Renal cortical epithelial cell (primary cell): ENCODE measurements at places on chromosomes 3 and 15.

GRCh38 chr15:51267051-51267702 is 71.2 kb downstream of the CYP19A1 start:
- no peak for DNase-seq

DNA sequence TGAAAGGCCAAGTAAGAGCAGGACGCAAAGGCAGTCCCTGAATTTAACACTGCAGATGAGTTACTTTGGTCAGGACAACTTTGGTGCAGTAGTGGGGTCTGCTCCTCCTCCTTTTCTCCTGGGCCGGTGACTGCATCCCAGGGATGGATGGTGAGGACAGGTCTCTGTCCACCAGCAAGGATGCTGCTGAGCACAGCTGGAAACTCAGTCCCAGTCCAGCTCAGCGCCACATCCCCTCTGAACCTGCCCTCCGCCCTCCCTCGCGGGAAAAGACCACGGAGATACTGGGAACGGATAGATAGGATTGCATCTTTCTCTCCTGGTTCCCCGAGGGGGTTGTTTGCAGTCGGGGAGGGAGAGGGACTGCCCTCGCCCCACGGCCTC is 13.8 kb downstream of the GRAMD2A start:
- DNase-seq, result no peak

GRCh38 chr3:139473155-139473771 is 3.1 kb downstream of the RBP2 start:
- DNase-seq, result peak; percentile 86

- no peak for DNase-seq
Measured at GRCh38 chr3:160587105-160587504, 21.7 kb upstream of the KPNA4 start.

DNA sequence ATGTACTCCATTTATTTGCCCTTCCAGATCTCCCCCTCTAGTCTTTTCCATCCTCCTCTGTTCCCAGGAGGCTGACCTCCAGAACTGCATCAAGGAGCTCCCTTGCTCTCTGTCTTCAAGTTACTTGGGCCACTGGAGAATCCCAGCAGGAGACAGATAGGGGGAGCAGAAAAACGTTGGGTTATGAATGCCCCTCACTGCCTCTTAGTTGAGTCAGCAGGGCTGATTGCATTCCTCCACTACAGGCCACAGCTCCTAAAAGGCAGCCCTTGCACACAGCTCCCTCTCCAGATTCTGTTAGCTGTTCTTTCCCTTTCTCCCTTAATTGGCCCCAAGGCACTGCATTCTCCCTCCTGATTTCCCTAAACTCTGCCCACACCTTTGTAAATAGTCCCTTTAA is 12.4 kb upstream of the CEP152 start:
- peak; percentile 18 for DNase-seq

DNA sequence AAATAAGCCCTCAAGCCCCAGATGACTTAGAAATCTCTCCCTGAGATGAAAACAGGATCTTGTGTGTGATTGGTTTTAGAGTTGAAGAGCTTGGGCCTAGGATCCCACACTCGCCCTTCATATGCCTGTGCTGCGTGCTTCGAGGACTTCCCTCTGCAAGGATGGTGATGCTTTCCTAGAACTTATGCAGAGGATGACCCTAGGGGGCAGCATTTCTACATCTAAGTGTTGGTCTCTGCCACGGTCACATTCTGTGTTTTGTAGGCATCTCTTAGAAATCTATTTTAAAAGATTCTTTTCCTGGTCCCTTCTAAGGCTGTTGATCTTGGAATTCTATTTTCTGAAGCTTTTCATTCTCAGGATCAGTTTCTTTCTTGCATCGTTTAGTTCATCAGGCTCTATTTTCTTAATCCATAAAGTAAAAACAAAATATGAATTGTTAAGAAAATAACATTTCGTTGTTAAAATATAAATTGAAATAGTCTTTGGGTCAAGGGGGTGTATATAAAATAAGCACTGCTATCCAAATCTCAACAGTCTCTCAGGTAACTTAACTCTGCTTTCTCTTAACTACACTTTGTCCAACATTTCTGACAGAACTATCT is 45.7 kb downstream of the WDR76 start:
- DNase-seq, result peak; percentile 65

- DNase-seq, result no peak
Measured at GRCh38 chr3:11072631-11073030, 80.1 kb downstream of the SLC6A1 start.

DNA sequence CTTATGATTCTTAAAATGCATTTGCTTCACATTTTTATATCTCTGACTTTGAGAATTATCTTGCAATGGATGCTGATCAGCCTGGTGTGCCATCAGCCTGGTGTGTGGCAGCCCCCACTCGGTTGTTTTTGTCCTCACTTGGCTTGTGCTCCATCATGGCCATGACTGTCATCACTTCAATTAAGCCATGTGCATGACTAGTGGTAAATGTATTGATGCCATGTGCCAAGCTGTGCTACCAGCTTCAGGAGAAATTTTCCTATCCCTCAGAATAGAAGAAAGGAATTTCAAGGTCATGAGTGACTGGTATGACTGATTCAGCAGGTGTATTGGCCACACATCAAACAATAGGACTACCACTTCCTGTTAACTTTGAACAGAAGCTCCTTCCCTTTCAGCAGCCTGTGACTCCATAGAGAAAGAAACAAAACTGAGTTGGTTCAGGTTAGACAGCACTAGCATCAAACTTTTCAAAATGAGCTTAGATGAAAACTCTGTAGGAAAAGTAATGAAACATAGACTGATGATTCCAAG is 251.7 kb downstream of the GRM7 start:
- peak; percentile 78 for DNase-seq

DNA sequence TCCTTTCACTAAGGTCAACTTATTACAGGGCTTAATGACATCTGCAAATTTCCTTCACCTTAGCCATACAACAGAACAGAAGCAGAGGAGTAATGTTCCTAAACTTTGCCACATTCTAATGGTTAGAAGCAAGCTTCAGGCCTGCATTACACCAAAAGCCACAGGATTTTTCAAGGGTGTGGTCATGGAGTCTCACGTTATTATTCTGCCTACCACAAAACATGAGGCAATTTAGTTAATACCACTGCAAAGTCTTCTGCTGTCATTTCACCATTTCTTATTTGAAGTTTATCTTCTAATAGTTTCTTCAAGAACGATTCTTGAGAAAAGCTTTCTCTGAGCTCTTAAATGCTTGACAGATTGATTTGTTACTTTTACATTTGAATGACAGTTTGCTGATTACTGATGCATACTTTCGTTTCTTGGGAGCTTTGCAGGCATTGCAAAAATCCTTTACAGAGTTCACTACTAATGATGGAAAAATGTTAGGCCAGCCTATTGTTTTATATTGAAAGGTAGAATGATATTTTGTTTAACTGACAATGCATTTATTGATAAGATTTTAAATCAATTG is 1257.1 kb downstream of the NSUN3 start:
- DNase-seq, result peak; percentile 84

DNA sequence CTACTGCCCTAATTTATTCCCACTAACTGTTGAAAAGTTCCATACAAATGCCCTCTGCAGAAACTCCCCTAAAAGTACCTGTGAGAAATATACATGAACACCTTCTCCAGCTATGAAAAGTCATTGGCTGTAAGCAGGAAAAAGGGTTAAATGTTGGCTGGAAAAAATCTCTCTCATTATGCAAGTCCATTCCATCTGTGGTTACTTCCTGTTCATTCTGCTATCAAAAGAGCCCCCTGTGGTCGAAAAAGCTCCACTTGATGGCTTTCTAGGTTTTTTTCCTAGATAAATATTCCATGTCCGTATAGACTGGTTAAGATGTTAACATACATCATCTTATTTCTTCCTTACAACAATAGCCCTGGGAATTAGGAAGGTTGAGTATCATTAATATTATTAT is 56.2 kb upstream of the AKAP13 start:
- DNase-seq, result no peak

DNA sequence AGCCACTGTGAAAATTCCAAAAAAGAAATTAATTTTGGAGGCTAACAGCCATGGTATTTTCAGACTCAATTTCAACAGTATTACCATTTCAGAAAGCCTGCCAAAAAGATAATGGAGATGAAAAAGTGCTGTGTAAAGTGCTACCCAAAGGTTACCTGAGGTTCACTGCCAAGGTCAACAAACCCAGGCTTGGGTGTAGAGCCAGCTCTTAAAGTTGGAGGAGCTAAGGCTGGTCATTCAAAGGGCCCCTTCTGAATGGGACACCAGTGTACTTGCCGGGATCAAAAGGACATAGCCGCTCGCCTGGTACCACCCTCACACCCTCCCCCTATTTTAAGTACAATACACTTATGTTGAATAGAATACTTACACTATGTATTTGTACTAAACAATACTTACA is 64.5 kb downstream of the ETV5 start:
- DNase-seq, result no peak

DNA sequence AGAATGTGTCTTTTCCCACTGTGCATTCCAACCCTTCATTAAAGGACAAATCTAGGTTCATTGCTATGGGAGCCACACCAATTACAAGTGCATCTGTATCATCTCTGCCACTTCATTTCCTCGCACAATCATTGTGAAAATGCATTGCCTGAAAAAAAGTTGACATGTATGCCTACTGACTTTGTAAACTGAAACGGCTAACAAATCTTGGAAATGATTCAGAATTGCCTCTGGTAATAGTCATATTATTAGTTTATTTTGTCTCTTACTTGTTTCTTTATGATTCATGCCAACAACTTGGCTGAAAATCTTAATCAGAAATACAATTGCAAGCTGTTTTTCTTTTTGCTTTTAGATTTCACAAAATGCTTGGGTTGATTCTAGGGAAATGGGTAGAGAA is 497.1 kb downstream of the ZIC1 start:
- peak; percentile 54 for DNase-seq

DNA sequence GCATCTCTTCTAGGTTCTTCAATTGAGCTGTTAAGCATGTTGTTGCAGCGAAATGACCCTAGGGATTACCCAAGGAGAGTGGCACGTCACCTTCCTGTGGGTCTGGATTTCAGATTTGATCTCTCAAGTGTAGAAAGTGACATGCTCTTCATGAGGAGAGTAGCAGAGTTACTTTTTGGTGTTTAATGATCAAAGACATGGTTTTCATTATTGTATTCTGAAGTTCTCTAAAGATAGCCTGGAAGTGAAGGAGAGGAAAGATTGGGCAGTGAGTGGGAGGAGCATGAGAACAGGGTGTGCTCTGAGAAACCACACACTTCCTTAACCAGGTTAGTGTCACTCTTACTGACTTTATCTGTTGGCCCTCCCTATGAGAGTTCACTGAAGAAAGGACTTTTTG is 153.6 kb downstream of the AKAP13 start:
- no peak for DNase-seq

DNA sequence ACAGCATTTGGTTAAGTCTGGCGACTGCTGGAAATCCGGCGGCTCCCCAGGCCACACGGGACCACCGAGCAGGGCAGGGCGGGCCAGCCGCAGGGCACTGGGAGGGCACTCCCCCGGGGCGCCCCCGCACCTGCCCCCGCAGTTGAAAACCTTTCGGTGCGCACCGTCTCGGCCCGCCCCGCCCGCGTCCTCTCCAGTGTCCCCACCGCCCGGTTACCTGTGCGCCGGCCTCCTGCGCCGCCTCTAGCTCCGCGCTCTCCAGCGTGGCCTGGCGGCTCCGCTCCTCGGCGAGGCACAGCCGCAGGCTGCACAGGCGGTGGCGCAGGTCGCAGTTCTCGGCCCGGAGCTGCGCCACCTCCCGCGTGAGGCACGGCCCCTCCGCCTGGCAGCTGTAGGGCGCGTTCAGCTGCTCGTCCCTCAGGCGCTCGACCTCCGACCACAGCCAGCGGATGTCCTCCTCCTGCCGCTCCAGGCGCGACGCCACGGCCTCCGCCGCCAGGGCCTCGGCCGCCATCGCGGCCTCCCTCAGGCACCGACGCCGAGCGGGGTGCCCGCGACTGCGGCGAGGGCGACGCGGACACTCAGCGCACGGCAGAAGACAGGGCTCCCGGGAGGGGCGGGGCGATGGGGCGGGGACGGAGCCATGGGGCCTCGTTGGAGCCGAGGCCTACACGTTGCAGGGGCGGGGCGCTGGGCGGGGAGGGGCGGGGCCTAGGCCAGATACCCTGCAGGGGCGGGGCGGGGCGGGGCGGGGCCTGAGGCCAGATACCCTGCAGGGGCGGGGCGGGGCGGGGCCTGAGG is at the start of gene TARS3:
Gene TARS3 (minus strand): TSS at position 600 of the 801 bp plus-strand sequence. CDS start 86 bp downstream, at position 514.
- peak; percentile 60 for DNase-seq

GRCh38 chr3:31945738-31946052 is 35.4 kb downstream of the OSBPL10 start:
- no peak for DNase-seq

GRCh38 chr3:67067251-67067650 is 69.1 kb downstream of the KBTBD8 start:
- DNase-seq, result no peak

- DNase-seq, result peak; percentile 86
Measured at GRCh38 chr3:173138026-173138425, 3.0 kb downstream of the SPATA16 start.

- DNase-seq, result peak; percentile 71
Measured at GRCh38 chr3:146160964-146161662, at the start of gene PLOD2. PLOD2 (minus strand) TSS chr3:146161184; CDS start chr3:146160989, 195 bp downstream.

DNA sequence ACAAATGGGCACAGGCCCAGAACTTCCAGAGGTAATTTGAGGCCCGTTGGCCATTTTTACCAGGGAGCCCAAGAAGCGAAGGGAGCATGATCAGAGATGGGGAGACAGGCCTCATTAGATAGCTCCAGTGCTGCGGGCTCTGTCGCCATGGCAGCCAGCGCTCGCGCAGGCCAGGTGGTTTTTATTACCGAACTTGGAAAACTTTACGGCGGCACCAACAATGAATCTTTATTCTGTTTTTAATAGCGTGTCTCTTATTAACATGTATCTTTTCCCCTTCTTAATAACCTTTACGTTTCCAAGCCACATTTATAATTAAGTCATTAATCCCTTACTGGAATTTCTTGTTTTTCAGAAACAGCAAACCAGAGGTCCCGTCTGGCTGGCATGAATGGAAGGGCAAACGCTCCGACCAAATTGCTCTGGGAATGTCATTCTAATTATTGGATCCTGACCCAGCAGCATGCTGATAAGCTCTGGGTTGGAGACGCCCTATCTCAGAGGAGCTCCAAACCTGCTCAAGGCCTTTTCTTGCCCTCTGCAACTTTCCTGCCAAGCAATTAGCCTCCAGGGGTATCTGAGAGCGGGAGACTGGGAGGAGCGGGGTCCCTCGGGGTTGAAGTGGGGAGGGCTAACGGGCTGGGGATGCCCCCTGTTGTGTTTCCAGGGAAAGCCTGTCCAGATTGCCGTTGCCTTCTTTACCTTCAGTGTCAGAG is 256.4 kb downstream of the TLE3 start:
- DNase-seq, result no peak
